ENCODE measurements at places on chromosomes 5 and 9.

DNA sequence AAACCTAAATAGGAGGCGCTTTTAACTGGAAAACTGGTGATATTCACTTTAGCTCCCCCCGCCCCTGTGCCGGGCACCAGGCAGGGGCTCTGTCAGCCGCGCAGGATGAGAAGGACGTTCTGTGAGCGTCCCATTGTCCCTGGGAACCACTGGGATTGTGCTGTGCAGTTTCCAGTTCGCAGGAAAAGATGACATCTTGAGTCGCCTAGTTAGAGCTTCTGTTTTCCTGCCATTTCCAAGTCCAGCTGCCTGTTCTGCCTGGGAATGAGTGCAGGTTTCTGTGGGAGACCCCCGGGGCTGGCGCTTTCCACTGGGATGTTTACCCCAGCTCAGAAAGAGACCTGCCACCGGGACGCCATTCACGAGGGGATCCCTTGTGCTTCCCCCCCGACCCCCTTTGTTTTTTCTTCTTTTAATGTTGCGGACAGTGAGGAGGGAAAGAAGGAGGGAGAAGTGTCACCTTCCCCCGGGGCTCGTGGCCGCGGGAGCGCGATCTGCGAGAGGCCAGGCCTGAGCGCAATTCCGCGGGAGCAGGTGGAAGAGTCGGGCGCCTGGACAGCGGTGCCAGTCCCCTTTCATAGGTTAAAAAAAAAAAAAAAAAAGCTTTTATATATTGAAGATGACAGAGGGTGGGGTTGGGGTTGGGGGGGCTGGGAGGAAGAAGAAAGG lies 121.5 kb downstream of the RMI1 start:
- no peak for DNase-seq

DNA sequence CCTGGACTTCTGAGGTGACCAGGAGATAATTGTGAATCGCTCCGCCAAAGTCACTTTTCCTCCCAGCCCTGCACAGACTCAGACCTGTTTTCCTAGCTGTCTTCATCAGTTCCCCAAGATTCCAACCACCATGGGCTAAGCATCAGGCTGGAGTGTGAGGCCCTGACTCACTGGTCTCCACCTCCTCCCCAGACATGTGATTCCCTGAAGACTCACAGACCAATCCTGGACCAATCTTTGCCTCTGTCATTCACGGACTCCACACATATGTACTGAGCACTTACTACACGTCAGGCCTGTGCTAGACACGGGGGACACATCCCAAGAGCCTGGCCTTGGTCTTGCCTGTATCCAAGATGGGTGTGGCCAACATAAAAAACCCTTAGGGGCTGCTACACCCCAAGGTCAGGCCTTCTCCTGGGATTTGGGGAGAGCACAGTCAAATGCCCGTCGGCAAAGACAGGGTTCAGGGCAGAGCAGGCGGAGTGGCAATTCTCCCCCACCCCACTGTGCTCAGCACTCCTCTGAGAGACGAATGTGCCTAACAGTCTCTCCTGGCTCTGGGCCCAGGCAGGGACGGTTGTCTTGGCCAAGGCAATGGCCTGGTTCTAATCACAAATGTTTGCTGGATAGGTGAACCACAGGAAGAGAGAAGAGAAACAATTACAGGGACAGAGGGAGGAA lies 11.9 kb downstream of the EEIG1 start:
- DNase-seq: peak; percentile 83

- DNase-seq: no peak
These were observed 807.4 kb downstream of the TLE1 start for GRCh38 chr9:80881940-80882339.

DNA sequence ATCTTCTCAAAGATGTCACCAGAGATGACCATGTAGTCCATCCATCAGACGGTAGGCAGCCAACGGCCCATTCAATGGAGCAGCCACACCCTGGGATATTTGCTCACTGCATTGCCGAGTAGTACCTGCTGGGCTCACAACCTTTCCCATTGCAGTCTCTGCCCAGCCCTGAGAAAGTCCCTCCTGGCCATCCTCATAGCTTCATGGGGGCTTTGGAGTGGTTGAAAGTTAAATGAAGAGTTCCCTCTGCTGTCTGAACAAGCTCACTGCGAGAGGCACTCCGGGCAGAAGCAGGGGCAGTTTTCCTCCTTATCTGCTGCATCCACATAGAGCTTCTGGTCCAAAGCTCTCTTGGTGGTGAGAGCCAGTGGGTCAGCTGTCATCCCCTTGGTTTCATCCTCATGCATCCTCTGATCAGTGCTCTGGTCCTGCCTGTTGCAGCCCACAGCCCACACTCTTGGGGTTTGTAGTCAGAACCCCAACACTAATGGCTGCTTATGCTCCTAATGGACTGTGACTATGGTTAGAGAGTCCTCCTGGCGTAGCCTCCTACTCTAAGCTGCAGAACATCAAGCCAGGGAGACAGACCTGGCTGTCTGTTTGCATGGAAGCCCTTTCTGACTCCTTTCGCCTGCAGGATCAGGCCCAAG lies 23.3 kb downstream of the TNFSF8 start:
- DNase-seq: no peak

- DNase-seq: no peak
These were observed 74.4 kb upstream of the SHISAL2B start for GRCh38 chr5:64615895-64616294.

DNA sequence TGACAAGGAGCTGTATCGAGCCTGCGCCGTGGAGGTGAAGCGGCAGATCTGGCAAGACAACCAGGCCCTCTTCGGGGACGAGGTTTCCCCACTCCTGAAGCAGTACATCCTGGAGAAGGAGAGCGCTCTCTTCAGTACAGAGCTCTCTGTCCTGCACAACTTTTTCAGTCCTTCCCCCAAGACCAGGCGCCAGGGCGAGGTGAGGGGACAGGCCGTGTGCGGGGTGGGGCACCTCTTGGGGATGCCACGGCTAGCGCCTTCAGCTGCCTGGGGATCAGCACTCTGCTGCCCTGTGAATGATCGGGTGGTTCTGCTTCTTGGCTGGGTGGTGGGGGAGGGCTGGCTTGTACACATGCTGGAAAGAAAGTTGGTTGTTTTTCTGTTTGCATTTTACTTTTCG lies 1.7 kb downstream of the NELFB start:
- no peak for DNase-seq

DNA sequence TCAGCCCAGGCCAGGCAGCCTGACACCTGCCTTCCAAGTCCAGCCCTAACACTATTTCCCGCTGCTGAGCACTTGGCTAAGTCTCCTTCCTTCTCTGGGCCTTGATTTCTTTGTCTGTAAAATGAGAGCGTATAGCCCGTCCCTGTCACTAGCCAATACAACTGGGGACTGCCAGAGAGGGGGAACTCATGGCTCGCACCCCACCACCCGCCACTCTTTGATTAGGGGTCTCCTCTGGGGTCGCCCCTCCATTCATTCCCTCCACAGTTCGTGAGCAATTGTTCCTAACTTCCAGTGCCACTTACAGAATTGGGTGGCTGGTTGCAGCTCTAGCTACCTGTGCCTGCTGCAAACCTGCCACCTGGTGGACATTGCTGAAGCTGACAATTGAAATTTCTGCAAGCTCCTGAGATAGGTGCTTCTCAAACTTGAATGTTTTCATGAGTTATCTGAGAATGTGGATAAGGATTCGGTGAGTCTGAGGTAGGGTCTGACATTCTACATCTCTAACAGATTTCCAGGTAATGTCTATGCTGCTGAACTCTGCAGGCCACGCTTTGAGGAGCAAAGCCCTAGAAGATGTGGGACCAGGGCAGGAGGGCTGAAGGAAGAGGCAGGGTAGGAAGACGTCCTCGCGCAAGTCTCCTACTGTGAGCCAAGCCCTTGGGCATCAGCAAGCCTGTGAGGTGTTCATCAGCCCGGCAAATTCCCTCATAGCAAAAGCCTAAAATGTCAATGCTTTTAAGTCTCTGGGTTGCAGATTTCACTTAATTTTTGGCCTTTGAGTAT lies 13.3 kb upstream of the RECK start:
- peak; percentile 75 for DNase-seq

DNA sequence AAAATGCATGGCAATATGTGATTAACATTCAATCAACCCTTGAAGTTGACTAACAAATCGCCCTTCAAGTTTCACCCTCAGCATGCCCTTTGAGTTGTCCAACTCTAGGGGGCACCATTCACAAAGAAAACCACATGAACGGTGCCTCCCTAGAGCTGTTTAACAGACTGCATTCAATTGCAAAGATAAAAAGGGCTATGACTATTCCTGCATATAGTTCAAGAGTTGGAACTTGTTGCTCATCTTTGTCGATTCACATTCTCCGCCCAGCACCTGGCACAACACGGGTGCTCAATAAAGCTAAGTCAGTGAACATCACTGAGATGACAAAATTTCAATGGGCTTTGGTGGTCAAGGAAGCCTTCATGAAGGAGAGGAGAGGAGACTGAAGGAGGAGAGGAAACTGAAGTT lies 69.6 kb upstream of the SLC30A5 start:
- DNase-seq: no peak

DNA sequence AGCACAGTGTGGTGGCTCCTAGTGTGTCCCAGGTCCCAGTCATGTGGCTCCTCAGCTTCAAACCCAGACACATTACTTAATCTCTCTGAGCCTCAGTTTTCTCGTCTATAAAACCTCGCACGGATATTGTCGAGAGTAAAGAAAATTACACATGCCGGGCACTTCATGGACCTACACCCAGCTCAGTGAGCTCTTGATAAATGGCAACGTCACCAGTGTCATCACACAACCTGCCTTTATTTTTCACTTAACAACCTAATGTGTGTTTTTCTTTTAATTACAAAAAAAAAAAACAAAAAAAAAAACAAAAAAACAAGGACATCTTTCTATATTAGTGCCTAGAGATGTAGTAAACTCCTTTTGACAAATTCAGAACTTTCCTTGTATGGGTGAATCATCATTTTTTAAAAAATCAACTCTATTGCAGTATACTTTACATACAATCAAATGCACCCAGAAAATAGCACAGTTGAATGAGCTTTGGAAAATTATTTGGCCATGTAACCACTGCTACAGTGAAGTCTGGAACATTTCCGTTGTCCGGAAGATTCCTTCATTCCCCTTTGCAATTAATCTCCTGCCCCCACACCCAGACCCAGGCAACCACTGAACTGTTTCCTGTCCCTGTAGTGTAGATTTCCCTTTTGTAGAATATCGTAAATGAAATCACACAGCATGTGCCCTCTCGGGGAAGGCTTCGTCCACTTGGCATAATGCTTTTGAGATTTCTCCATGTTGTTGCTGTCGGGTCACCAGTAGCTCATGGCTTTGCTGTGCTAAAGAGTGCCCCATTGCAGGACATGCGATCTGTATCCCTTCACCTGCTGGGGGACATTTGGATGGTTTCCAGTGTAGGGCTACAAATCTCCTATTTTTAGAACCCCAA lies 100.4 kb upstream of the LARP1 start:
- DNase-seq: no peak

DNA sequence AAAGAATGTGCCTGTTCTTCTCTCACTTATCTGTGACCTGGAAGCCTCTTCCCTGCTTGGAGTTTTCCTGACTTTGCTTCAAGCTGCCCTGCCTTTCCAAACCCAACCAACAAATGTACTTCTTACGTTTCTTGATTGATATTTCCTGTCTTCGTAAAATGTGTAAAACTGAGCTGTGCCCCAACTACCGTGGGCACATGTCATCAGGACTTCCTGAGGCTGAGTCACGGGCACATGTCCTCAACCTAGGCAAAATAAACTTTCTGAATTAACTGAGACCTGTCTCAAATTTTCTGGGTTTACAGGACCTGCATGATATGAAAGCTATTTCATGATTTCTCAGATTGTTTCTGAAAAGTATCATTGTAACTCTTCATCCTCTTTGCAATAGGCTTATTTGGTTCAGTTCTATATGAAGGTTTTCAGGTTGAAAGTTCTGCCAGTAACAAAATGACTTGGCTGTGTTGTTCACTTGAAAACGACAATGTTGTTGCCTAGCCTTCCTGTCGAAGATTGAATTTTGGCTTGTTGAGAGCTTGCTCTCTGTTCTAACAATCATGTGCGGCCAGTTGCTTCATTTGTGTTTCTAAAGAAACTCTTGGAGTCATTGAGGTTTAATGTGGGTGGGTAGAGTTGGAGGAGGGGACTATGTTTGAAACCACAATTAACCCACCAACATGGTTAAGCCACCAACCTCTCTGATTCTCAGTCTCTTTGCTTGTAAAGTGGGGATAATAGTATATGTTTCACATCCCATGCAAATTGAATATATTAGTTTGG lies 145.6 kb downstream of the FBXL7 start:
- no peak for DNase-seq

GRCh38 chr9:123735376-123735775 lies 194.6 kb downstream of the DENND1A start:
- no peak for DNase-seq

DNA sequence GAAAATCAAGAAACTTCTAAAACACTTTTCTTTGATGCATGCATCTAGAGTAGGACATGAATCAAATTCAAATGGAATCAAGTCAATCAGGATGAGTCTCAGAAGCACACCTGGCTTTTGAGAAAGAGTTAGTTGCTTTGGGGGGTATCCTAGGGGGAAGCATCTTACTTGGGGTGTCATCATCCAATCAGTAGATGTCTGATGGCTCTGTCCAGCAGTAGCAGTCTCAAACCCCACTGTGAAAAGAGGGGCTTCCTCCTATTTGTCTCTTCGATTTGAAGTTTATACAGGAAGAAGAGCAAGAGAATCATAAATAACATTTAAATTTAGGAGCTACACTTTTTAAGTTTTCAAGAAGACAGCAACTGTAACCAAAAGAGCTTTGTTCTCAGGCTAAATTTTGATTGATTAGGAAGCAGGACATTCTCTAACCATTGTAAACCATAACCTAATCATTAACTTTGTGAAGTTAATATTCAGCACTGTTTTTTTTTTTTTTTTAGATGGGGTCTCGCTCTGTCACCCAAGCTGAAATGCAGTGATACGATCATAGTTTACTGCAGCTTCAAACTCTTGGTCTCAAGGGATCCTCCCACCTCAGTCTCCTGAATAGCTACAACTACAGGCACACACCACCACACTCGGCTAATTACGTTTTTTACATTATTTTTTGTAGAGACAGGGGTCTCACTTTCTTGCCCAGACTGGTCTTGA lies 614.7 kb downstream of the CSNK1G3 start:
- DNase-seq: no peak

DNA sequence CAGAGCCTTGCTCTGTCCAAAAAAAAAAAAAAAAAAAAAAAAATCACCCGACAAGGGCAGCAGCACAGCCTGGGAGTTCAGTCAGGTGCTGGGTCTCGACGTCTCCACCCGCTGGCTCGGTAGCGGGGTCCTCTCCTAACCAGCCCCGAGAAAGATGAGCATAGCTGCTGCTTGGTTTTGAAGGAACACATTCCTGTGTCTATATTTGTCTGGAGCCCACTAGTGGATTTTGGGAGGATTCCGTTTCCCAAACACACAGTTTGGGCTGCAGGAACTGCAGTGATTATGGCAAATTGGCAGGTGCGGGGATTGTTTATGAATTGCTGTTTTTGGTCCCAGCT lies 1.2 kb downstream of the OTULINL start:
- no peak for DNase-seq

GRCh38 chr5:53922508-53923498 lies 362.4 kb downstream of the NDUFS4 start:
- no peak for DNase-seq

DNA sequence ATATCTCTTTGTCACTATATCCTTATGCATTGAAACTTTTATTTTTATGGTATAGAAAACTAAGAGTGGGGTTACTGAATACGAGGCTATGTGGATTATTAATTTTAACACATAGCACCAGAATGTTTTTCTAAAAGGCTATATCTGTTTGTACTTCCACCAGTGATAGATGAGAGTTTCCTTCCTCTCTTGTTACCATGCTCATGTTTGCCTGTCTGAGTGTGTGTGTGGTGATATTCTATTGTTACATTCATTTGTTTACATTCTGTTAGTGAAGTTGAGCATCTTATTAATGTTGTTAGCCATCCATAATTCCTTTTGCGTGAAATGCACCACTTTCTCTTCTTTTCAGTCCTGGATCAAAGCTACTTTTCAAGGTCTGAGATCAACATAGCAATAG lies 54.1 kb upstream of the ALDH1A1 start:
- no peak for DNase-seq

- no peak for DNase-seq
These were observed 79.8 kb upstream of the SPATA31D4 start for GRCh38 chr9:81848472-81848871.

All from ascending aorta (tissue), 2 donors.